Hematopoietic multipotent progenitor cell treated with erythropoietin and hydrocortisone succinate and interleukin-3 and kit ligand, for 17 days (in vitro differentiated cells): ENCODE measurements at places on chromosomes 12 and 14.

DNA sequence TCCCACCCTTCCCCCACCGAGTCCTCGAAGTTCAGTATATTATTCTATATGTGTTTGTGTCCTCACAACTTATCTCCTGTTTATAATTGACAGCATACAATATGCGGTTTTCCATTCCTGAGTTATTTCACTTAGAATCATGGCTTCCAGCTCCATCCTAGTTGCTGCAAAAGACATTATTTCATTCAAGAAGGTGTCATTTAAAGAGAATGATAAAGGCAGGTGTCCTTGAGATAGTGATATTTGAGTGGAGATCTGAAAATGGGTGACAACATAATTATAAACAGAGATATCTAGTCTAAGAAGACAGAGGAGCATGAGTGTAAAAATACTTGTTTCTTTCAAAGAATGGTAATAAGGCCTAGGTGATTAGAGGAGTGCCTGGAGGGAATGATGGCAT lies 876.8 kb downstream of the SLC6A15 start:
- no peak for DNase-seq

DNA sequence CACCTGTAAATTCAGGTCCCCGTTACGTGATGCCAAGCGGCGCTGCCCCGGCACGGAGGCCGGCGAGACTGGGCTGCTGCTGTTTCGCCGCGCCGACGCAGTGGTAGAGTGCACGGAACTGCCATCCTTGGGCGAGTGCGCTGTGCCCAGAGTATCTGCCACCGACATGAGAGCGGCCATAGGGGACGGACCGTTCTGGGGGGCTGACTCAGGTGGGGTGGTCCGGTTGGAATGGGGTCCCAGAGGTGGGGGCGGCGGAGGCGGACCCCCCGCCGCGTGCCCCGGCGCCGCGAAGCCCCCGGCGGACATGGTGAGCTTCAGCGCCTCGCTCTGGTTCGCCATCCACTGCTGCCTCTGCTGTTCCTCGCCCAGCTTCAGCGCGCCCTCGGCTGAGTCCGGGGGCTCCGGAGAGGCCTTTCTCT lies 2.8 kb downstream of the IRF2BPL start:
- DNase-seq = no peak

- DNase-seq = no peak
These were observed 16.3 kb downstream of the SERPINA1 start for GRCh38 chr14:94372021-94372605.

- peak; percentile 17 for DNase-seq
These were observed 23.6 kb downstream of the ABCB9 start for GRCh38 chr12:122942637-122943036.
